ENCODE measurements at places on chromosomes 16 and 17. TPM values are rescaled to one million over a fixed set of nuclear protein-coding genes. Genes with fewer than 3 reads are reported as not detected.

Gene NUFIP2
- 37.9 TPM for total RNA-seq

Gene CYTH1
- 45.6 TPM for total RNA-seq

Gene GPT2
- total RNA-seq, result 11.0 TPM

Gene DDX52
- total RNA-seq, result 42.6 TPM

Gene PARD6A
- 1.9 TPM for total RNA-seq

Gene CD19
- total RNA-seq, result not detected

Gene CNGB1
- total RNA-seq, result not detected

Gene PYDC1
- not detected for total RNA-seq

Gene TBC1D3E
- total RNA-seq, result not detected

Gene DNAH9
- not detected for total RNA-seq

Gene UMOD
- not detected for total RNA-seq

Gene ZMYND15
- total RNA-seq, result 0.06 TPM

Gene RNF222
- total RNA-seq, result not detected

Gene KIFC3
- 76.7 TPM for total RNA-seq

Gene NPIPA7
- 30.1 TPM for total RNA-seq

Gene ORAI3
- total RNA-seq, result 40.0 TPM

Gene PYY
- total RNA-seq, result not detected

Gene DRC3
- 0.47 TPM for total RNA-seq

Gene HOXB13
- total RNA-seq, result not detected

Gene CD300LG
- not detected for total RNA-seq

Gene SARM1
- 4.7 TPM for total RNA-seq

Gene SSTR5
- not detected for total RNA-seq

Gene GPRC5C
- 17.5 TPM for total RNA-seq

Gene KRT17
- not detected for total RNA-seq

Gene SLC2A4
- total RNA-seq, result not detected

Gene GRIN2C
- not detected for total RNA-seq

Gene STX1B
- 2.6 TPM for total RNA-seq

Gene MGAT5B
- total RNA-seq, result 9.1 TPM

Gene ABCA8
- 0.12 TPM for total RNA-seq

Gene CACNG5
- not detected for total RNA-seq

Gene P2RX5
- 1.2 TPM for total RNA-seq

Gene LPCAT2
- 28.5 TPM for total RNA-seq

Gene ABCC12
- not detected for total RNA-seq

Gene ITGAD
- total RNA-seq, result not detected

Gene CDH5
- 1,376 TPM for total RNA-seq

Gene NPW
- 0.35 TPM for total RNA-seq

Gene TMEM98
- total RNA-seq, result 115 TPM

Gene SKAP1
- 0.99 TPM for total RNA-seq

Gene ZNF287
- total RNA-seq, result 3.2 TPM

Gene ZNF319
- total RNA-seq, result 11.3 TPM

Gene MRM1
- total RNA-seq, result 3.5 TPM

Gene FOXC2
- 21.7 TPM for total RNA-seq
